ENCODE measurements at places on chromosomes 6 and 20.

GRCh38 chr6:27138837-27139755 is 108.4 kb upstream of the PRSS16 start:
- no peak for DNase-seq

DNA sequence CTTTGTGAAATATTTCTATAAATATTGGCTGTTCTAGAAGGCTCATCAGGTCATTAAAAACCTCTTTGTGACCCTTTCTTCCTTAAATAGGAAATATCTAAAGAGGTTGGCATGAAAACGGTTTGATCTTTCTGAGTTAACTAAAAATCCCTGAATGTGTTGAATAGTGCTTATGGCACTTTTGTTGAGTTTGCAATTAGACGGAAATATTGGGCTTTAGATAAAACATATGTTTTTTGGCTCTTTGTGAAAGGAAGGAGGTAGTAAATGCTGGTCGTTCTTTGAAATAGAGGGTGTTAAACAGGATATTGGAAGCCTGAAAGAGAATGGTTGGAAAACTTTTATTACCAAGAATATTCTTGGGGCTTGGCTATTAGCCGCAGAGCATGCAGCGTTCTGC is 163.0 kb downstream of the ARID1B start:
- no peak for DNase-seq

- no peak for DNase-seq
Measured at GRCh38 chr6:38353310-38354036, 286.3 kb downstream of the BTBD9 start.

DNA sequence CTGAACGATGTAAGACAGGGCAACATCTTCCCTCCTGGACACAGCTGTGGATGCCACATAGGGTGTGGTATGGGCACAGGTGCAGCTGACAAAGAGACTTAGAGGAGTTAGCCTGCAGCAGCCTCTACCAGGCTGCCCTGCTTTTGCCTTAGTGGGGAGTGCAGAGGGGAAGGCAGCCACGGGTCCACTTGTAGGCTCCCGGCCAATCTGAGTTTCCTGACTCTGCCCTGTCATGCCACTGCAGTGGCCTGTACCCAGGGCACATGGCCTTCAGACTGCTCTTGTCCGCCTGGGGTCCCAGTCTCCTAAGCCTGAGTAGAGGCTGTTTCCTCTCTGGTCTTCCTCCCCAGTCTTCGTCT is 17.1 kb upstream of the CST9L start:
- DNase-seq = no peak

- no peak for DNase-seq
Measured at GRCh38 chr6:122423734-122424133, 24.3 kb downstream of the HSF2 start.

GRCh38 chr6:21634582-21634981 is 41.0 kb downstream of the SOX4 start:
- DNase-seq = peak; percentile 91

- no peak for DNase-seq
Measured at GRCh38 chr6:168737014-168737413, 296.0 kb downstream of the SMOC2 start.

DNA sequence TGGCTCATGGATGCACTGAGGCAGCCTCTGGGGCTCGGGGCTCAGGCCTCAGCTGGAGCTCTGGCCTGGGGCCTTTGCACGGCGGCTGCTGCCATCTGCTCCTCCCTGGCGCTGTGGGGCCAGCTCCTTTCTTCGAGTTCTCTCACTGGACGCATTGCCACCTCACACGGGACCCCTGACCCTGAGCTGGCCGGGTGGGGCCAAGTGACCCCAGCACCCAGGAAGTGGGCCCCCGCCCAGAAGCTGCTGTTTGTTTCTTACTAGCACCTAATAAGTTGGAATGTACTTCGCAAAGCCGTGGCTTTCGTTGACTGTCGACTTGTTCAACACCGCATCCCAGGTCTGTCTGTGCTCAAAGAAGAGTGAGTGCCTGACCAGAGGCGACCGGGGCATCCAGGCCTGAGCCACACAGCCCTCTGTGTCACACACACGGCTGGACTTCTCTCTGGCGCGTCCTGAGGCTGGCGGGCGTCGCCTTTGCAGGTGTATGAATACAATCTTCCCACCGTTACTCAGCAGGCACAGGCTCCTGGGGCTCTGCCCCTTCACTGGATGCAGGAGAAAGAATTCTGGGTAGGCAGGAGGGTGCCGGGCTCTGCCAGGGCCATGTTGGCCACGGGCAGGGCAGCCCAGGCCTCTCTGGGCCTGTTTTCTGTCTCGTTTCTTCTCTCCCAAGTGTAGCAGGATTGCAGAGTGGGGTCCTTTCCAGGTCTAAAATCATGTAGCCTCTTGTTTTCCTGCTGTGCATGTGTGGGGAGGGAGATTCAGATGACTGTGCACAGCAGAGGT is 112.9 kb downstream of the DLL1 start:
- no peak for DNase-seq

DNA sequence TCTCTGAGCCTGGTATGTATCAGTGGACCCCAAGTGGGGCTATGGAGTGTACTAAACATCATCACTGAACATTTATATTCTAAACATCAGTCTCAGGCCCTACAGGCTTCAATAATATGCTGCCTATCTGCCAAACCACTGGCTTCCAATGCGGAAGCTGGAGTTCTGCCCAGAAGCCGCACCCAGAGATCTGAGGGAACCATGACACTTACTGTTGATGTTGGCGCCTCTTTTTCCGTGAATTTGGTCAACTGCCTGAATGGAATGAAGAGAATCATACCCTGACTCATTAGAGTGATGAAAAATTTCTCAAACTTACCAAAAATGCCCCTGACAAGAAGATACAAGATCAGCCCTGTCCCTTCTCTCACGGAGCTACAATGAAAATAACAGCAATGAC is 66.2 kb downstream of the SLC22A23 start:
- peak; percentile 94 for DNase-seq

DNA sequence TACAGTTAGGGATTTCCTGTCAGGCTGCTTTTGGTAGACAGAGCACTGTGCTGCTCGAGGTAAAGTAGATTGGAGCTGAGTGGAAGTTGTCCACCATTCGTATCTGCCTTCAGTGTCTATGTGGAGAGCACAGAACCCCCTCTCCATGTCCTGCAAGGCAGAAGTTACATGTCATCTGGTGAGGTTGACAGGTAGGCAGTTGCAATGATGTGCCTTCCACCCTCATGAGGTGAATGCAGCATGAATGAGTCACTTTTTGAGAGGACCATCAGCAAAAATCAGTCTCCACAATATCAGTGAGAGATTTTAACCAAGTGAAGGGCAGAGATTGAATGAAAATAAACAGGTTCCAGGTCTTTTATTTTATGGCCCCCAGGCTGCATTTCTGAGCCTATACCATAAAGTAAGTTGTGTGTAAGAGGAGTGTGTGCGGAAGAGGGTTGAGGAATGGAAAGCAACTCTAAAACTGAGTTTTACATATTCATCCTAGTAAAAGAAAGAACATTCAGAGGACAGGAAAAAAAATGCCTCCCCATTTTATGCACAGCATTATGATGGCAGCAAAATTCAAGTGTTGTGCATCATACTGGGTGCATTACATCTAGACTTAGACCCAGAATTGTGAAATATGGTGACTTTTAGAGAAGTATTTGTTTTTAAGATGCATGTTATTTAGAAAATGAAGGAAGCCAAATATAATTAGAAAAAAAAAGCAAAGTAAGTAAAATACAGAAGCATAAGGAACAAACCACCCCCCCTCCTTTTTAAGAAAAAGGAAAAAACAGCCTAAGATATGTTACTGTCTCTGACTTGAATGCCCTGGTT is 15.8 kb downstream of the TRAPPC3L start:
- no peak for DNase-seq

- no peak for DNase-seq
Measured at GRCh38 chr6:112286010-112286409, 31.6 kb upstream of the LAMA4 start.

DNA sequence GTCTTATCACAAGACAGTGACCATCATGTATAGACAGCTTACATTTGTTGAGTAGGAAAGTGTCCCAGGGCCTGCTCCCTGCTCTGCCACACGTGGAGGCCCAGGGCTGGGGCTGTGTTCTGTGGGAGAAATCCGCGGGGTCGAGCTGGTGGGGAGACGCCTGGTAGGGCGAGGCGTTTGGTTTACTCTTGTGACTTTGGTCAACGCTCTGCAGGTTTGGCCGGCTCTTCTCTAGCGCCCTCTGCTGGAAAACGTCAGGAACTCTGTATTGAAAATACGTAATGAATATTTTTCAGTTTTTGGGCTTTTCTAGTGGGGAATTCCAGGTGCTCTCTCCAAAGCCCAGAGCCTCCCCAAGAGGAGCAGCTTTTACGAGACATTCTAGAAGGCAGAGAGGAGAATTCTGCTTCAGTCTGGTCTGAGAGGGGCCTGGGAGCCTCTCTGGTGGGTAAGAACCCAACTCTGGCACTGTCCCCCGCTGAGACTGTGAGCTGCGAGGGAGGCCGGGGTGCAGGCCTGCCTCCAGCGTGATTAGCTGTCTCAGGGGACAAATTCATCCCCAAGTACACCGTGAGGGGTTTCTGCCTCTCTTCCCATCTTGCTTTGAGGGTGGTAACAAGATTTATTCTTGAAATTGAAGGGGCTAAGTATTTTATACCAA is 112.6 kb upstream of the RALGAPA2 start:
- DNase-seq = no peak

DNA sequence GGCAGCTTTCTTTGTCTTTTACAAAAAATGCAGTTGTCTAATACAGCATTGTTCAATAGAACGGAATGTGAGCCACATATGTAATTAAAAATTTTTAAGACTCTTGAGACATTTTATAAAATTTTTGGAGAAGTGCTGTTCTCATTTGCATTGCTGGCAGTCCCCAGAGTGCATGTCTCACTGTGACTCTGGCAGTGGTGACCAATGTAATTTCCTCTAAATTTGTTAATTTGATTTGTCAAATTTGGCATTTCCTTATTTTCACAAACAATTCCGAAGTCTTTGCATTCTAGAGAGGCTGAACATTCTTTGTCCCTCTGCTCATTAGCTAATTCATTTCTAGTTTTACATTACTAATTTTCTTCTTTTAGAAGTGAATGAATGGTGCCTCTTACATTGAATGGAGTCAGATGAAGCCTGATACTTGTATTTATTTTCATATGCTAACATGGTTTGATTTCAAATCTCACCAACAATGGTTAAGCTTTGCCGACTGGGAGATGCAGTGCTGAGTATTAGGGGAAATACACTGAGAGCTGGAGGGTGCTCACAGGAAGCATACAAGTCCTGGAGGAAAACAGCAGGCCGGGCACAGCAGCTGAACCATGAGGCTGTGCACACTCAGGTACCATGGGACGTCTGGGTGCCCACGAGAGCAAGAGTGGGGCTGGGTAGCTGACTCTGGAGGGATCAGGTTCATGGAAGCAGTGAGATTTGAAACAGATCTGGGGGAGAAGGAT is 68.5 kb upstream of the ARMC2 start:
- DNase-seq = no peak

GRCh38 chr20:723756-724155 is 44.5 kb downstream of the SLC52A3 start:
- no peak for DNase-seq

- no peak for DNase-seq
Measured at GRCh38 chr6:88662163-88662580, 301.2 kb downstream of the RNGTT start.

DNA sequence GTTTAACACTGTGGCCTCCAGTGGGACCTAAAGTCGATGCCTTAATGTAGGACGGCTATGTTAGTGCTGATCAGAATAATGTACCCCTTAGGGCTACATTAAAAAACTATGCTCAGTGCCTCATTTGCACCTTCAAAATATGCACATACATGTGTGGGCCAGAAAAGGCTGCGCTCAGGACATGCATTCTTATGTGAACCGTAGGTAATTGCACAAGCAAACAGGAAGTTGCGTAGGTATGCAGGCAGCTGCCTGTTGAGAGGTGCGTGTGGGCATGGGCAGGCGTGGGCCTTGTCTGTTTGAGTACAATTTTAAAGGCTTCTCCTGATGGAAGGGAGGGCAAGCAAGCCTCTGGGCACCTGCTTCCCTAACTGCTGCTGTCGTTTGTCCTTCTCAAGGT is 116.2 kb upstream of the JAG1 start:
- DNase-seq = no peak

- DNase-seq = no peak
Measured at GRCh38 chr6:97040355-97040860, 115.9 kb downstream of the KLHL32 start.

- DNase-seq = peak; percentile 11
Measured at GRCh38 chr6:51959744-51960383, 127.5 kb downstream of the PKHD1 start.

- DNase-seq = no peak
Measured at GRCh38 chr20:23826541-23827021, at the start of gene CST2. TSS of gene CST2 (minus strand) at chr20:23826729. CDS start at chr20:23826660, 69 bp downstream.

DNA sequence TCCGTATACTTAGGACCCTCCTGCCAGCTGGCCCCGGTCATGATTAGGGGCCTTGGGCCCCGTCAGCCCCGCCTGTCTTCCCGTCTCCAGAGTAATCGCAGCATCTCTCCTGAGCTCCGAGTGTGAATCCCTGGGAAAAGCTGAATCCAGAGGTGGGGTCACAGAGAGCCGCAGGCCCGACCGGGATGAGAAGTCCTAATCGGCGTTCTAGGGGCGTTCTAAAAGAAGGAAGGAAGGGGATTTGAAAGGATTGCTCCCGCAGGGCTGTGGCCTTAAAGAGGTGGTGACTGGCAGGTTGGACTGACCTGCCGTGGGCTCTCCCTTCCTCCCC is 371 bp downstream of the HMGN4 start:
- no peak for DNase-seq

DNA sequence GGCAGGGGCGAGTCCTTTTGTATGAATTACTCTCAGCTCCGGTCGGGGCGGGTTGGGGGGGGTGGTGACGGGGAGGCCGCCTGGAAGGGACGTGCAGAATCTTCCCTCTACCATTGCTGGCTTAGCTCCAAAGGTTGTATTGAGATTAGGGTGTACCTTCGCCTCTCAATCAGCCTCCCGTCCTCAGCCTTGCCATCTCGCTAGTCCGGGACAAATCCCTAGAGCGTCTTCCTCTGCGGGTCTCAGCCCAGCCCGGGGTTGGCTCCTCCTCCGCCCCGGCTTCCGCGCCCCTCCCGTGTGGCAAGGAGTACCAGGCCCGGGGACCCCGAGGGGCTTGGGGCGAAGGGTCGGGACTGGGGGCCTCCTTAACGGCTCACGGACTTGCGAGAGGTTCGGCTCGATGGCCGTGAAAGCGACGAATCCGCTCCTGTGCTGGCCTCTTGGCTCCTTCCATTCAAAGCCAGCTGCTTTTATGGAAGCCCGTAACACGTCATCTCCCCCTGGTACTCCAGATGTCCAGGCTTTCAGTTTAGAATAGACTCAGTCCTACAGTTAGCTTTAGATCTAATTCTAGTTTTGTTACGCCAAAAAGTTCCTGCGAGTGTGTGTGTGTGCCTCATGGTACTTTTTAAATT is 636 bp upstream of the EEF1A1 start:
- DNase-seq = peak; percentile 64

DNA sequence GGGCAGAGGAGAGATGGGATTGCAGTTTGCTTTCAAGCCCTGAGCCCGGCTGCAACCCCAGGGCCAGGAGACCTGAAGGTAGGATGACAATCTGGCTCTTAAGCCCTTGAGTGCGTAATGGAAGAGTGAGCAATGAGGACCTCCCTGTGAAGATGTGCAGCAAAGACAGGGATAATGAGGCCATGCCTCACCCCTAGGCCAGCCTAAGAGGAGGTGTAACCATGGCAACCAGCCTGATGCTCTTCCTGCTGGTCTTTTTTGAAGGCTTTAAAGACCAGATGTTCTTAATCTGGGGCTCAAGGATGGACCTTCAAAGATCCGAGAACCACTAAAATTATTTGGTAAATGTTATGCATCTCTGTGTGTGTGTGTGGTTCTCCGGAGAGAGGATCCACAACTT is 8.2 kb downstream of the ARHGAP40 start:
- no peak for DNase-seq
